Small intestine (tissue), 16 donors: ENCODE measurements at places on chromosomes 3 and 15. TPM values are rescaled to one million over a fixed set of nuclear protein-coding genes. Genes with fewer than 3 reads are reported as not detected.

- H3K4me1 ChIP-seq = no peaks in the 10 kb centered on the region
- no peak overlapping the region for H3K27ac ChIP-seq
- no peaks in the 10 kb centered on the region for H3K27me3 ChIP-seq
- DNase-seq = no peak
Observed at GRCh38 chr3:196241704-196242103, 25.4 kb downstream of the SLC51A start.

DNA sequence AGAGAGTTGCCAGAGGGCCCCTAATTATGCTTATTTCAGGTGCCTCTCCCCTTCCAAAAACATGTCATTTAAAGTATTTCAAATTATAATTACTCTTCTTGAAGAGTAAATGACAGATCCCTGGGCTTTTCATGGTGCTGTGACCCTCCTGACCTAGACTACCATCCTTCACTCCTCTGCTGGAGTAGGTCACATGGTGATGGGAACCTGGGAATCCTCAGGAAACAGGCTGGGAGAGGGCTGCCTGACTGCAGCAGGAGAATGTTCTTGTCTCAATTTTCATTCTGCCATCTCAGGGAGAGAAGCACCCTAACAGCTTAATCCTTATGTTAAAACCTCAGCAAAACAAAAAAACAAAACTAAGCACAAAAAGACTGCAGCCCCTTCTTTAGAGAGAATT, 24.6 kb downstream of the PGBD4 start:
- no peaks in the 10 kb centered on the region for H3K27me3 ChIP-seq
- H3K4me1 ChIP-seq = no peaks in the 10 kb centered on the region
- H3K27ac ChIP-seq = no peak overlapping the region
- H3K36me3 ChIP-seq = no peaks in the 10 kb centered on the region
- H3K4me3 ChIP-seq = no peak overlapping the region
- DNase-seq = no peak

DNA sequence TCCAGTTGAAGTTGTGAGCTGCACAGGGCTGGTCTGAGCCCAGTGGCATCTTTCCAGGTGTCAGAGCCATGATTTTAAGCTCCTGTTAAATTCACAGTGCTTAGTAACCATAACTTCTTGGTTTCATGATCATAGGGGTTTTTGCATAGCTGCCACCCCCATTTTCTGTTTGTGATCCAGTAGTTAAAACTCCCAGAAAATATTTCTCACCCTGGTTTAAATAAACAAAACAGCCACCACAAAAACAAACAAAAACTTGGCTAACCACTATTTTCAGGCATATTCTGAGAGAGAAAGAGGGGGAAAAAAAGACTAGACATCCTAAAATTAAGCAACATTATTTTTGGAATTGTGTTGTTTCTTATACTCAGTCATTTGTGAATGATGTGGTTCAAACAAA, 175.3 kb downstream of the IGF1R start:
- DNase-seq = no peak
- H3K36me3 ChIP-seq = no peaks in the 10 kb centered on the region
- no peak overlapping the region for H3K27ac ChIP-seq
- H3K27me3 ChIP-seq = no peaks in the 10 kb centered on the region
- H3K4me1 ChIP-seq = no peaks in the 10 kb centered on the region
- no peak overlapping the region for H3K4me3 ChIP-seq

DNA sequence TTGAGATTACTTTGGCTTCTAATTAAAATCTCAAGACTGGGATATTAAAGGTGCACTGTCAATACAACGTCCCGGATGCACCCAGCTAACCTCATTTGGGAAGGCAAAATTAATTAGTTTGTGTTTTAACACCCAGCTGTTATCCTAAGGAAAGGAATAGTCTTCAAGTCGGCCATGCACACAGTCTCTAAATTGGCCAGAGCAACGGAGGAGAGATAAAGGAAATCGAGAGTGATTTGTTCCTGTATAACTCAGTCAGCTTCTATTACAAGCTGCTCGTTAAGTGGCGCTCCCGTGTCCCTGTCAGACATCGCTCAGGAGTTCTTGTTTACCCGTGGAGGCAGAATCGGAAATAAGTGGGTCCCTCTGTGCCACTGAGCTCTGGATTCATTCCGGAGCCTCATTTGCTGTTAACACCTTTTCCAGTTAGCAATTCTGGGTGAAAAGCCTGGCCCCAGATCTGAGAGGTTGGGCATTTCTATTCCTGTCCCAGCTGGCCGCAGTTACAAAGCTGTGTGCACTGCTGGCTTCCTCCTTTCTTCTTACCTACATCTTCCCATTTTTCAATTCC, 63.9 kb downstream of the ST8SIA2 start:
- no peak overlapping the region for H3K4me3 ChIP-seq
- H3K27me3 ChIP-seq = no peaks in the 10 kb centered on the region
- no peaks in the 10 kb centered on the region for H3K36me3 ChIP-seq
- H3K27ac ChIP-seq = no peak overlapping the region
- no peaks in the 10 kb centered on the region for H3K4me1 ChIP-seq

GRCh38 chr15:70781236-70781635, 17.9 kb upstream of the UACA start:
- H3K4me1 ChIP-seq = peaks cover 30% of the 10 kb centered on the region
- H3K27ac ChIP-seq = no peak overlapping the region
- H3K27me3 ChIP-seq = peaks cover 2% of the 10 kb centered on the region
- no peaks in the 10 kb centered on the region for H3K36me3 ChIP-seq

DNA sequence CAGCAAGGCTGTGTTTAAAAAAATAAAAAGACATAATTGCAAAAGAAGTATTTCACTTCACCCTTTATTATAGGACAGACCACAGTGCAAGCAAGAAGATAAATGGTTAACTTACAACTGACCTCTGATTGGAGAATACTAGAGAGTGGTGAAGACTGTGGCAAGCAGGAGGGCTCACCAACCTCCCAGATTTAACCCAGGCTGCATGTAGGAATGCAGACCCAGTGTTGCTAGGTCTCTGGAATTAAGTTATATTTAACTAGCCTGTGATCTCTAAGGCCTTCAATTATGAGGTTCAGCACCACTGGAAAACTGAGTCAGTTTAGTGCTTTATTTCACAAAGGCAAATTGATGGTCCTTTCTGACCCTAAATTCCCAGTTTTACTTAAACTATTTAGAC, 436.6 kb downstream of the LPP start:
- no peak for DNase-seq
- H3K36me3 ChIP-seq = no peaks in the 10 kb centered on the region
- no peaks in the 10 kb centered on the region for H3K4me1 ChIP-seq
- H3K27ac ChIP-seq = no peak overlapping the region
- no peaks in the 10 kb centered on the region for H3K27me3 ChIP-seq

GRCh38 chr15:101669744-101670143, 17.6 kb upstream of the TM2D3 start:
- no peak for DNase-seq
- no peaks in the 10 kb centered on the region for H3K4me1 ChIP-seq
- no peaks in the 10 kb centered on the region for H3K27me3 ChIP-seq
- H3K4me3 ChIP-seq = no peak overlapping the region

DNA sequence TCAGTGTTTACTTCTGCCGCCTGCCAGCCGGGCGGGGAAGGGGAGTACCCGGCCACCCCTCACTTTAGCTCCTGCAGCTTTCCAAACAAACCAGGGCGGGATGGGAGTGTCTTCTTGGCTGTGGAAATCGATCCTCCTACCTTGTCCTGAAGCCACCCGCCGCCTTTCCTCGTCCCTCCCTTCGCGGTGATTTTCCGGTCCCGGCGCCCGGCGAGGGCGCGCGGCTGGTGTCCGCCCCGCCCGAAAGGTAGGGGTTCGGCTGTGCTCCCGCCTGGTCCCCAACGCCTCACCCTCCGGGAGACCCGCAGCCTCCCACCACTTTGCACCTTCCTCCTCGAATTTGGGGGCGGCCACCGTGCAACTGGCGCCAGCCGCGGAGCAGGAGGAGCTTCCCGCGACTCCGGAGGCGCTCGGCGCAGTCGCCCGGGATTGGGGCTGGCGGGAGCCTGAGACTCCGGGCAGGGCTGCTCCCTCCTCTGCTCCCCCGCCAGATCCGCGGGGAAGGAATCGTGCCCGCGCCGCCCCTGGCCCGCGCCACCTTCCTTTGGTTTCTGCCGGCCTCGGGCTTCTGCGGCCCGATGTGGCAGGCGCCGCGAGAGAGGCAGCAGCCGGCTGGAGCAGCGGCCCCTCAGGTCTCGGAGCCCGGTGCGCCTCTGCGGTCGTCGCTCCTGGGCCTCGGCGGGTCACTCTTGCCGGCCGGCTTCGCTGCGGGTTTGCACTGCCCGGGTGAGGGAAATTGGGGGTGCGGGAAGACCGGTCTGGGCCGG, 30.7 kb upstream of the ST3GAL6 start:
- no peaks in the 10 kb centered on the region for H3K36me3 ChIP-seq
- no peaks in the 10 kb centered on the region for H3K4me1 ChIP-seq
- peak overlapping the region; percentile 1 for H3K27ac ChIP-seq
- DNase-seq = peak; percentile 12
- peak overlapping the region; percentile 50 for H3K4me3 ChIP-seq

GRCh38 chr3:168001244-168001643, 94.5 kb downstream of the GOLIM4 start:
- no peak overlapping the region for H3K4me3 ChIP-seq
- no peak overlapping the region for H3K27ac ChIP-seq

- H3K4me3 ChIP-seq = no peak overlapping the region
- H3K4me1 ChIP-seq = no peaks in the 10 kb centered on the region
- H3K36me3 ChIP-seq = no peaks in the 10 kb centered on the region
Observed at GRCh38 chr15:35040339-35041255, 44.5 kb downstream of the NANOGP8 start.

DNA sequence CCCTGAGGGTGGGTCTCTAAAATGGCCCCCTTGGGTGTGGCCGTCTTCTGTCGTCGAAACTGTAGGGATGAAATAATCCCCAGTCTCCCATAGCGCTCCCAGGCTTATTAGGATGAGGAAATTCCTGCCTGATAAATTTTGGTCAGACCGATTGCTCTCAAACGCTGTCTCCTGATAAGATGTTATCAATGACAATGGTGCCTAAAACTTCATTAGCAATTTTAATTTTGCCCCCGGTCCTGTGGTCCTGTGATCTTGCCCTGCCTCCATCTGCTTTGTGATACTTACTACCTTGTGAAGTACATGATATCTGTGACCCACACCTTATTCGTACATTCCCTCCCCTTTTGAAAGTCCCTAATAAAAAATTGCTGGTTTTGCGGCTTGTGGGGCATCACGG, 5.1 kb upstream of the RAB7A start:
- no peaks in the 10 kb centered on the region for H3K4me1 ChIP-seq
- no peaks in the 10 kb centered on the region for H3K36me3 ChIP-seq
- no peak overlapping the region for H3K4me3 ChIP-seq
- H3K27ac ChIP-seq = no peak overlapping the region
- DNase-seq = no peak

DNA sequence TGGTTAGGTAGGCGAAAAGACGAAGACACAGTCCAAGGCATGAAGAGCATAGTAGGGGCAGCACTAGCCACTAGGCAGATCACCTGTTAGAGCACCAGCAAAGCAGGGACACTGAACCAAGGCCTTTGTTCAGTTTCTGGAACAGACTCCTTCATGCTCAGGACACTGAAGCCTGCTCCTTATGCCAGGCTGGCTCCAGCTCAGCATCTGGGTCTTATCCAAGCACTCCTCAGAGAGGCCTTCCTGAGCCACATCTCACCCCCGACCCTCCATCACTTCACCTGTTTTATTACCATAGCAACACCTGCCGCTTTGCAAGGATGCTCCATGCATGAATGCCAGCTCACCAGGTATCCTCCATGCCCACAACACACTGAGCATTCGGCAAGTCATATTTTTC, 206.3 kb upstream of the CHRNA7 start:
- no peak for DNase-seq
- no peaks in the 10 kb centered on the region for H3K27me3 ChIP-seq
- no peaks in the 10 kb centered on the region for H3K36me3 ChIP-seq
- H3K27ac ChIP-seq = no peak overlapping the region
- H3K4me3 ChIP-seq = no peak overlapping the region

DNA sequence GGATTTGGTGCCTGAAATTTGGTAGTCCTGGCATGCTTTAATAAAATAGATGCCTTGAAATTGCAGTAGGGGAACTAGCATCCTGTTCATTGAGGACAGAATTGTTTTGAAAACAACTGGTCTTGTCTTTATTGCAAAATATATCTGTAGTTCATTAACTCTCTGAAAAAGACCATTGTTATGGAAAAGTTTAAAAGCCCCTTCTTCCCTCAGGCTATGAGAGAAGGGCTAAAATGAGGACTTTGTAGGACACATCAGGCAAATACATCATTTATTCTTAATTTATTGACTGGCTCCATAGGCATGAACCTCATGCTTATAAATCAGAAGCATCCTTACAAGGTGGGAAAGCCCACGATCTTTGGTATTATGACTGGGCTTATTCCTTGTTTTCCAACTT, 221.0 kb upstream of the CBLB start:
- no peak overlapping the region for H3K27ac ChIP-seq
- no peak overlapping the region for H3K4me3 ChIP-seq
- no peaks in the 10 kb centered on the region for H3K4me1 ChIP-seq
- DNase-seq = no peak

DNA sequence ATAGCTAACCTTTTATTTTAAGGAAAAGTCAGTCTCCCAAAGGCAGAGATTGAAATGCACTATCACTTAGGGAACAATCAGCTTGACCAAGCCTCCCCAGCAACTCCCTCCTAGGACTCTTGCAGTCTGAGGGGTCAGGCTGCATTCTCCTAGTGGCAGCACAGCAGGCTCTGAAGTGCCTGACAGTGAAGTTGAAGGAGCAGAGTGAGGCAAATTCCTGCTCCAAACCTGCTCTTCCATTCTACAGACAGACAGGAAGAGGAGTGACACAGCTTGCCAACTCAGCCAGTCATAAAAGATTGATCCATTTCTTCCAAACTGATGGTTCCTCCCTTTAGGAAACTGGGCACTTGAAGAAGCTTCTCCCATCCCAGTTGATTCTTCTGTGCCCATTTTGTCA, 43.9 kb upstream of the SMAD3 start:
- H3K27me3 ChIP-seq = no peaks in the 10 kb centered on the region
- no peak overlapping the region for H3K27ac ChIP-seq
- H3K4me1 ChIP-seq = no peaks in the 10 kb centered on the region
- no peak for DNase-seq

DNA sequence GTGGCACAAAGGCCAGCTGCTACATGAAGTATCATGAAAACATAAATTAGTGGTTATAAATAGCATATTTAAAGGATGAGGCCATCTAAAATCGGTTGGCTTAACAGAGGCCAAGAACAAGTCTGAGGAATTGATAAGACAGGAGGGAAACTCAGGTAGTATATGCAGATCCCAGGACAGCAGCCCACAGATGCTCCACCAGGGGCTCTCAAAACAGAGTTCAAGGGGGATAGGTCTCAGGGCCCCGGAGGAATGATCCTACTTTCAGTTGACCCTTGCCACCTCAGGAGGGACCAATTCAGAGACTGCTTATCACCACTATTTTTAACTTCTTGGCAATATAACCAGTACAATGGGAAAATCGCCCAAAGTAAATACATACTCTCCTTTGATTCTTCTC, 56.8 kb downstream of the RORA start:
- no peaks in the 10 kb centered on the region for H3K27me3 ChIP-seq
- H3K4me1 ChIP-seq = no peaks in the 10 kb centered on the region
- no peaks in the 10 kb centered on the region for H3K36me3 ChIP-seq
- H3K4me3 ChIP-seq = no peak overlapping the region

GRCh38 chr3:184158404-184158803, 3.2 kb downstream of the DVL3 start:
- peak overlapping the region; percentile 8 for H3K27ac ChIP-seq
- H3K27me3 ChIP-seq = no peaks in the 10 kb centered on the region
- no peak for DNase-seq

Gene PAK2
- polyA plus RNA-seq = 25.3 TPM

Gene ROBO1
- polyA plus RNA-seq = 3.8 TPM

Gene SCN11A
- polyA plus RNA-seq = not detected

Gene HCLS1
- 30.4 TPM for polyA plus RNA-seq

Gene GPR176
- polyA plus RNA-seq = 3.3 TPM

Gene ATP1B3
- polyA plus RNA-seq = 406 TPM

Gene SNX33
- polyA plus RNA-seq = 18.0 TPM

Gene CKMT1B
- 162 TPM for polyA plus RNA-seq
